ENCODE measurements at places on chromosomes 6 and 20. TPM values are rescaled to one million over a fixed set of nuclear protein-coding genes. Genes with fewer than 3 reads are reported as not detected.
A peak's percentile ranks its signal among the peaks of the same experiment; 100 is the strongest.

GRCh38 chr20:6829510-6830116, 62.1 kb downstream of the BMP2 start:
- H3K27me3 ChIP-seq, result no peaks in the 10 kb centered on the region
- no peak for DNase-seq
- H3K4me1 ChIP-seq, result no peaks in the 10 kb centered on the region
- no peaks in the 10 kb centered on the region for H3K36me3 ChIP-seq
- no peak overlapping the region for H3K27ac ChIP-seq

- H3K4me1 ChIP-seq, result no peaks in the 10 kb centered on the region
- H3K27ac ChIP-seq, result no peak overlapping the region
- no peaks in the 10 kb centered on the region for H3K27me3 ChIP-seq
- H3K4me3 ChIP-seq, result no peak overlapping the region
Measured at GRCh38 chr6:82863781-82864180, 201.9 kb downstream of the UBE3D start.

DNA sequence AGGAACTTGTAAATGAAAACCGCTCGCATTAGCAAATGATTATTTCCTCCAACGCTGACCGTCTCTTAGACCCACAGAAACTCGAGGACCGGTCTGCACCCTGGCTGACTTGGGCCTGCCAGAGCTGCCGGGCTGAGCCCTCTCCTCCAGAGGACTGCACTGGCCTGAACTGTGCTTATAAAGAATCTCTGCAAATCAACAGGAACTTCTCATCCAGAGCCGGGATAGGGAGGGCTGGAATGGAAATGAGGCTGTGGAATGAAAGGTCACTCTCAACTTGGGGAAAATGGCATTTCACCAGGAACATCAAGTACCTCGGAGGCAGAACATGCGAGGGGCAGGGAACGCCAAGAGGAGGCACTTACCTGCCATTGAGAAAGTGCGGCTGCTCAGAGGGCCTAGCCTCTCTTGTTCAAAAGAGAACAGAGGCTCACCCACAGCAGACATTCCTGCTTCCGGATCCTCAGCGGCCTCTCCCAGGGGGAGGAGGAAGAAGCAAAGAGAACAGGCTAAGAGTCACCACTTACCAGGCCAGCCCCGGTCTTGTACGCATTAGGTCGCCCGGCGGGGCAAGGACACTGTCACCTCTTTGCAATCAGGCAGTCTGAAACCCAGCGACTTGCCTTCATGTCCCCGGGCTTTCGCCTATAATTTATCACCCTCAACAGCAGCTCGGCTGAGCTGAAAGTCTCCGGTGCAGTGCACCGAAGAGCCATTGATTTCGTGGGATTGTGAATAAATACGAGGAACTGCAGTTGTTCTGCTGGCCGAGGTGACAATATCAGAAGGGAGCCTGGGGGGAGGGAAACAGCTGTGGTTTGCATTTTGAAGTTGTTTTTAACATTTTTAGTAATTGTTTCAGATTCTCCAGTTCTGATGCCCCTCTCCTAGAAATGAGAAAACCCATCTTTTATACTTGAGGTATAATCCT, 37.6 kb downstream of the ZMYND8 start:
- H3K27me3 ChIP-seq, result no peaks in the 10 kb centered on the region
- peaks cover 63% of the 10 kb centered on the region for H3K4me1 ChIP-seq
- peaks cover 21% of the 10 kb centered on the region for H3K36me3 ChIP-seq

- no peak overlapping the region for H3K27ac ChIP-seq
- no peak for DNase-seq
- H3K27me3 ChIP-seq, result peaks cover 12% of the 10 kb centered on the region
- no peak overlapping the region for H3K4me3 ChIP-seq
- H3K36me3 ChIP-seq, result no peaks in the 10 kb centered on the region
Measured at GRCh38 chr6:89378628-89379027, 26.1 kb upstream of the UBE2J1 start.

GRCh38 chr20:6384956-6385486, 262.2 kb upstream of the FERMT1 start:
- H3K27ac ChIP-seq, result no peak overlapping the region
- no peaks in the 10 kb centered on the region for H3K27me3 ChIP-seq
- no peaks in the 10 kb centered on the region for H3K36me3 ChIP-seq

GRCh38 chr6:41914869-41915530, 5.9 kb downstream of the MED20 start:
- peaks cover 43% of the 10 kb centered on the region for H3K36me3 ChIP-seq
- no peak for DNase-seq
- H3K4me1 ChIP-seq, result peaks cover 41% of the 10 kb centered on the region
- no peak overlapping the region for H3K4me3 ChIP-seq
- H3K27me3 ChIP-seq, result no peaks in the 10 kb centered on the region

DNA sequence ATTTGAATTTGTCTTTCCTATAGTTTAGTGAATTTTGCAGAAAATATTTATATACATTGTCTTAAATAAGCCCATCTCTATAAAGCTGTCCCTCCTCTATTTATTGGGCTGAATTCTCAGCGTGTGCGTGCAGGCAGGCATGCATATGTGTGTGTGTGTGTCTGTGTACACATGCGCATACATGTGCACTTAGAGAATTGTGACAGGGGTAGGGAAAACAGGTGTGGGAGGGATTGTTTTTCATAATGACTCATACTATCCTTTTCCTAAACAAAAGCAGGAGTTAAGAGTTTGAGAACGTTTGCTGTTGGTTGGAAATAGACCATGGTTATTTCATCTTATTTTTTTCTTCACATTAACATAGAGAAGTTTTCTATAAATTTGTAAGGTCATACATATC, 43.4 kb upstream of the FABP7 start:
- H3K27me3 ChIP-seq, result peaks cover 6% of the 10 kb centered on the region
- H3K36me3 ChIP-seq, result no peaks in the 10 kb centered on the region
- DNase-seq, result no peak
- no peak overlapping the region for H3K4me3 ChIP-seq
- no peak overlapping the region for H3K27ac ChIP-seq

GRCh38 chr20:22929661-22930060, 105.5 kb upstream of the SSTR4 start:
- no peak overlapping the region for H3K4me3 ChIP-seq
- DNase-seq, result no peak
- H3K36me3 ChIP-seq, result no peaks in the 10 kb centered on the region

DNA sequence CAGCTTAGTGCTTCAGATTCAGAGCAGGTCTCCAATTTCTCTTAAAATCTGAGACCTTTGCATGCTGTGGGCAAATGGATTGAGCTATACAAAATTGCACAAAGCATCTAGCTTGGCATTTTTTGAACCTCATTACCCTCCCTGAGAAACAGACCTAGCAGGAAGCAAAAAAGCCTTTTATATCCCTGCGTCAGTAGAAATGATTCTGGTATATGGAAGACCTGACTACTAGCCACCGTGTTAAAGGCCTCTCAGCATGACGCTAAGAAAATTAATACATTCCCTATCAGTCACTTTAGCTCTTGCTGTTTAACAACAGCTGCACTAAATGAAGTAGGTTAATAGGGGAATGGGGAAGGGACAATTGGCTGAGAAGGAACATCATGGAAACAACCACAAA, 110.7 kb upstream of the SMLR1 start:
- peaks cover 25% of the 10 kb centered on the region for H3K36me3 ChIP-seq
- no peak overlapping the region for H3K27ac ChIP-seq
- H3K4me3 ChIP-seq, result no peak overlapping the region
- no peaks in the 10 kb centered on the region for H3K27me3 ChIP-seq
- peaks cover 49% of the 10 kb centered on the region for H3K4me1 ChIP-seq

GRCh38 chr6:57276946-57277345, 40.5 kb upstream of the PRIM2 start:
- no peak overlapping the region for H3K27ac ChIP-seq
- H3K27me3 ChIP-seq, result peaks cover 15% of the 10 kb centered on the region
- H3K36me3 ChIP-seq, result no peaks in the 10 kb centered on the region
- no peak for DNase-seq
- H3K4me1 ChIP-seq, result no peaks in the 10 kb centered on the region
- H3K4me3 ChIP-seq, result no peak overlapping the region

- H3K36me3 ChIP-seq, result no peaks in the 10 kb centered on the region
- no peak overlapping the region for H3K4me3 ChIP-seq
- no peaks in the 10 kb centered on the region for H3K27me3 ChIP-seq
- no peak for DNase-seq
Measured at GRCh38 chr6:17405944-17406245, 12.5 kb downstream of the CAP2 start.

DNA sequence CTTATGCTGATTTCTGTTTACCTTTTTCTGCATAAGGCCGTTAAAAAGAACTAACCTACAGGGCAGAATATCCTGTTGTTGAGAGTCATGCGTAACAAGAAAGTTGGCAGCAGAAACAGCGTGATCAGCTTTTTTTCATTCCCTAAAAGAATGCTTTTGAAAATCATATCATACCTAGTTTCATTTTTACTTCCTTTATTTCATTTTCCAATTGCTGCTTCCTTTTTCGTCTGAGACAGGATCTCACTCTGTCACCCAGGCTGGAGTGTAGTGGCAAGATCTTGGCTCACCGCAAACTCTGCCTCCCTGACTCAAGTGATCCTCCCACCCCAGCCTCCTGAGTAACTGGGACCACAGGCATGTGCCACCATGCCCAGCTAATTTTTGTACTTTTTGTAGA, 4.1 kb downstream of the CALHM6 start:
- no peak overlapping the region for H3K27ac ChIP-seq
- peaks cover 50% of the 10 kb centered on the region for H3K4me1 ChIP-seq
- no peak for DNase-seq
- peaks cover 36% of the 10 kb centered on the region for H3K27me3 ChIP-seq
- H3K4me3 ChIP-seq, result no peak overlapping the region

- H3K4me3 ChIP-seq, result no peak overlapping the region
- no peaks in the 10 kb centered on the region for H3K4me1 ChIP-seq
- H3K27me3 ChIP-seq, result peaks cover 19% of the 10 kb centered on the region
- H3K36me3 ChIP-seq, result no peaks in the 10 kb centered on the region
- DNase-seq, result no peak
- no peak overlapping the region for H3K27ac ChIP-seq
Measured at GRCh38 chr6:110345025-110345424, 13.1 kb downstream of the METTL24 start.

- DNase-seq, result no peak
- H3K27ac ChIP-seq, result no peak overlapping the region
Measured at GRCh38 chr6:168815229-168815628, 374.2 kb downstream of the SMOC2 start.

DNA sequence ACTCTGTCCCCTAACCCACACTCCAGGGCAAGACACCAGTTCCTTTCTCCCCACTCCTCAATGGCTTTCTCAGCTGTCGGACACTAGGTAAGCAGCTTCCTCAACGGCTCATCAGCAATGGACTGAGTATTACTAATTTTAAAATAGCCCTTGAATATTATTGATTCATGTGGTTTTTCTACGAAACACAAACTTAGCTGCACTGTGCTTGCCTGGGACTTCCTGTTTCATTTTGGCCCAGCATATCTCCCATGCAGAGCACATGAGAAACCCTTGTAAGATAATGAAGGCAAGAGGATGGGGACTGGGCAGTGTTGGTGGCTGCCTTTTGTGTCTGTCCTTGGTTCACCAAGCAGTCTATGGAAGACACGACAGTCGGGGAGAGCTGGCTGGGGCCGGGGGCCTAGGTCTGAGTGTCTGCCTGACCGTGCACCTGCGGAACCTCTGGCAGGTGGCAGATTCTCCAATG, 48.9 kb downstream of the RNASET2 start:
- H3K27me3 ChIP-seq, result no peaks in the 10 kb centered on the region
- H3K4me3 ChIP-seq, result no peak overlapping the region
- peak; percentile 30 for DNase-seq
- peak overlapping the region; percentile 36 for H3K27ac ChIP-seq
- peaks cover 5% of the 10 kb centered on the region for H3K36me3 ChIP-seq

GRCh38 chr20:18662279-18663040, 74.6 kb downstream of the DTD1 start:
- no peak for DNase-seq
- no peaks in the 10 kb centered on the region for H3K27me3 ChIP-seq
- H3K36me3 ChIP-seq, result no peaks in the 10 kb centered on the region
- no peak overlapping the region for H3K27ac ChIP-seq
- no peaks in the 10 kb centered on the region for H3K4me1 ChIP-seq
- H3K4me3 ChIP-seq, result no peak overlapping the region

DNA sequence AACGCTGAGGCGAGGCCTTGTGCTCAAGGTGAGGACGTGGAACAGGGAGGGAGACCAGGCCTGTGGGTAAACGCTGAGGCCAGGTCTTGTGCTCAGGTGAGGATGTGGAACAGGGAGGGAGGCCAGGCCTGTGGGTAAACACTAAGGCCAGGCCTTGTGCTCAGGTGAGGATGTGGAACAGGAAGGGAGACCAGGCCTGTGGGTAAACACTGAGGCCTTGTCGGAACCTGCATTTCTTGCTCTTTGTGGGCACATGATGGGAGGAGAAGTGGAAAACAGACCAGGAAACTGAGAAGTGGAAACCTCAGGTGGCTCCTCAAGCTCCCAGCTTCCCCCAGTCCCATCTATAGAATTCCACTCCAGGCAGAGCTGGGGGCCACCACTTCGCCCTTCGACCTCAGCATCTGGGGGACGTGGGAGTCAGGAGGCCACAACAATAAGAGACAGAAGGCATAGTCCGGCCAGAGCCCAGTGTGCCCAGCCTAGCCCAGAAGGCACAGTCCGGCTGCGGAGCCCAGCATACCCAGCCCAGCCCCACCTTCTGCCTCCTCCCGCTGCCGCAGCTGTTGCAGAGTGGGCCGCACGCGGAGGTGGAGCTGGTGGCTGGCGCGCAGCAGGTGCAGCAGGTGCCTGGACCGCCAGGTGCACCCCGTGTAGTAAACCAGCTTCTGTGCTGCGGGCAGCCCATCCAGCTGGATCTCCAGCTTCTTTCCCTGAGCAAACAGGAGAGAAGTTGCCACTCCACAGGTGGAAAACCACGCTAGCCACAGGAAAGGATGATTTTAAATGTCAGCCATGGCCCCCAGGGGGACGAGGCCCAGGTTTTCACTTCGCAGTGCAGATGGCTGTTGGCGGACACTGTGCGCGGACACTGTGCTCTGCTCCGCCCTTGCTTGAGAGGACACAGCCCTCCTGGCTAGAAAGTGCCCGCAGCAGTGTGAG, 17.5 kb downstream of the FRMD1 start:
- H3K36me3 ChIP-seq, result no peaks in the 10 kb centered on the region
- H3K4me3 ChIP-seq, result no peak overlapping the region
- no peaks in the 10 kb centered on the region for H3K27me3 ChIP-seq

DNA sequence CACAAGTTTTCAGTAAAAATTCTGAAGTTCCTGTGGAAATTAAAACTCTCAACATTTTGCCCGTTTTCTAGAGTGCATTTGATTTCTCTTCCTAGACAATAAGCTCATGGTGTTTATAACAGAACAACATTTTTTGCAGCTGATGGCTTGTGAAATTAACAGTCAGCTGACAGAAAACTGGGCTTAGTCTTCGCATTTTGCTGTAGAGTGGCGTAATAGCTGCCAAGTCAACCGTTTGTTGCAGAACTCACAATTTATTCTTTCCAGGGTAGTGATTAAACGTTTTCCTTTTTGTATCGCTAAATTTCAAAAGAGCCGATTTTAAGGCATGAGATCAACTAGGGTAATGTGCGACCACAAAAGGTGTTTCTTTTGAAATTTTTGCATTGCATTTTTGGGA, 1.4 kb downstream of the SPO11 start:
- peaks cover 46% of the 10 kb centered on the region for H3K27me3 ChIP-seq
- DNase-seq, result no peak
- H3K4me3 ChIP-seq, result no peak overlapping the region
- no peaks in the 10 kb centered on the region for H3K4me1 ChIP-seq
- no peak overlapping the region for H3K27ac ChIP-seq
- H3K36me3 ChIP-seq, result no peaks in the 10 kb centered on the region

The GZF1 gene
- 14.3 TPM for total RNA-seq

Data from activated CD4-positive, alpha-beta memory T cell treated with anti-CD3 and anti-CD28 coated beads, Interleukin-2, amount 10 ng/mL, durations not matched to agents 7 days and 5 days (primary cell).